Liver (tissue), 10 donors: ENCODE measurements at places on chromosomes 3 and 15. TPM values are rescaled to one million over a fixed set of nuclear protein-coding genes. Genes with fewer than 3 reads are reported as not detected.

DNA sequence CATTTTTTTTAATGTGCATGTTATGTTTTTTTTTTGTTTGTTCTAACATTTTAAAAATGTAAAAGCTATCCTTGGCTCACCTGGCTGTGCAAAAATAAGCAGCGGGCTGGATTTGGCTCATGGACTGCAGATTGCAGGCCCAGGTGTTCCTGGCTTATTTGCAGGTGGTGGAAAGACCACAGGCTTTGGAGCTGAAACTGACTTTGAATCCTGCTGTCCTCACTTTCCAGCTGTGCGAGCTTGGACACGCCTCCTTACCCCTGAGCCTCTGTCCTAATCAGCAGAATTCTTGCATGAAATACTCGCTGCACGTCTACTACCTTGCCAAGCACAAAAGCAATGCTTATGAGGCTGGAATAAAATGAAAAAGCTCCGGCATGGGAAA is 188.7 kb upstream of the TPM1 start:
- no peaks in the 10 kb centered on the region for H3K36me3 ChIP-seq
- peaks cover 6% of the 10 kb centered on the region for H3K4me1 ChIP-seq
- no peaks in the 10 kb centered on the region for H3K27me3 ChIP-seq

- H3K27ac ChIP-seq = no peak overlapping the region
- no peak overlapping the region for H3K4me3 ChIP-seq
- H3K4me1 ChIP-seq = no peaks in the 10 kb centered on the region
- no peaks in the 10 kb centered on the region for H3K27me3 ChIP-seq
These were observed 57.6 kb upstream of the ATP11B start for GRCh38 chr3:182735672-182736071.

DNA sequence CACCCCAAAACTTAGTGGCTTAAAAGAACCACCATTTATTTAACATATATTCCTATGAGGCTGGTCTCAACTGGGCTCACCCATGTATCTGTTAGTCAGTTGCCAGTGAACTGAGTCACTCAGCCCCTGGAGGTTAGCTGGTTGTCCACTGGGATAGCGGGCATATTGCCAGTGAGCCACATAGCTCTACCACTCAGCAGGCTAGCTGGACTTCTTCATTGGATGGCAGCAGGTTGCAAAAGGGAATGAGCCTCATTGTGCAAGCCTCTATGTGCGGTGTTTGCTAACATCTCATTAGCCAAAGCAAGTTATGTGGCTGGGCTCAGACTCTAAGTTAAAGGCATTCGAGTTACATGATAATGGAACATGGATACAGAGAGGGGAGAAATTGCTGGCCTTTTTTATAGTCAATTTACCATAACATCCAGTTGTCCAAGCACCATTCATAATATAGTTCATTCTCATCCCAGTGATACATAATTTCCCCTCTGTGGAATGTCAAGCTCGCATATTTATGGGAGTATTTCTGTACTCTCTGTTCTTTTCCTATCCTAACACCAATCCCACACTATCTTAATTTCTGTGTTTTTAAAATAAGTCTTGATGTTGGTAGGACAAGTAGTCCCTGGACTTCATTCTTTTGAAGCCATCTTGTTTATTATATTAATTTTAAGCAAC is 8.7 kb downstream of the BTD start:
- peaks cover 8% of the 10 kb centered on the region for H3K4me1 ChIP-seq
- DNase-seq = no peak
- no peaks in the 10 kb centered on the region for H3K36me3 ChIP-seq
- no peak overlapping the region for H3K4me3 ChIP-seq
- no peaks in the 10 kb centered on the region for H3K27me3 ChIP-seq

- DNase-seq = no peak
- no peak overlapping the region for H3K4me3 ChIP-seq
These were observed 207.1 kb downstream of the MEIS2 start for GRCh38 chr15:36893276-36893675.

DNA sequence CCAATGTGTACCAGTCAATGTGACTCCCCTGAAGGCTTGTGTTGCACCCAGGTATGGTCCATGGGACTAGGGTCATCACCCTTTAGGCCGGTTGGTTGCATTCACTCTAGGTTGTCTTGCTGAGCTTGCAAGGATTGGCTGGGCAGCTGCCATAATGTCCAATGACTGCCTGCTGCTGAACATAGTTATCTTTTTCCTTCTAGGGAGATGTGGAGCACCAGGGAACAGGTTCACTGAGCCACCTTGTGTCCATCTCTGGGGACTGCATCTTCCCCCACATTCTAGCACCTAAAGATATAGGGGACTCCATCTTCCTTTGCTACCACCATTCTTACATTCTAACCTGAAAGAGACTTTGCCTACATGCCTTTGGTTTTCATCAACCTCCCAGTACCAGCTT is 580.4 kb upstream of the TBL1XR1 start:
- H3K4me1 ChIP-seq = peaks cover 5% of the 10 kb centered on the region
- H3K27me3 ChIP-seq = no peaks in the 10 kb centered on the region
- no peaks in the 10 kb centered on the region for H3K36me3 ChIP-seq
- H3K4me3 ChIP-seq = no peak overlapping the region

DNA sequence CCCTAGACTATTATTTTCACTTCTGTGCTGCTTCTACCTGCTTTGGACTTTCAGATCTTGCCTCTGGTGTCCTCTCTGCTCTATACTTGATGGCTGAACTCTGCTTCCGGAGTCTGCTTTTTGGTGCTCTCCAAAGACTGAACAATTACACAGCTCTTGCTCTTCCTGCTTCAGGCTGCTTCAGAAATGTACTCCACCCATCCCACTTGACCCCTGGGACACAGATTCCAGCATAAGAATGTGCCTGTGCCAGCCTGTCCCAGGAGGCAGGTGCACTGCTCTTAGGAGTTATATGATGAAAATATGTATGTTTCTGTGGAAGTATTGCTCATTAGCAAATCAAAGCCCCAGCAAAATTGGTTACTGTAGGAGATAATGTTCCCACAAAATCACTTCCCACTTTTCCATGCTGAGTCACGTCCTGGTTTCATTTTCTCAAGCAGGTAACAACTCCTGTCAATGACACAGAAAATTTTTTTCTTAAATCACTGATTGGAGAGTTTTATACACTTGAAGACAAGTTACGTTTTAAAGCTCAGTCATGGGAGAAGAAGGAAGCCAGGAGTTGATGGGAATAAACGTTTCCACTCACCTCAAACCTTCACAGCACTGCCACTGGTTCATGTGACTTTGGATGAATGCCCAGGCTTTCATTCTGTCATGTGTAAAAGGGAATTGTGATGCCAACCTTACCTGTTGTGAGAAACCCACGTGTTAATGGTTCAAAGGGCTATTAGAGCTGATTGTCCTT is 239.4 kb upstream of the ZPLD1 start:
- no peak for DNase-seq
- peak overlapping the region; percentile 75 for H3K27ac ChIP-seq
- H3K27me3 ChIP-seq = no peaks in the 10 kb centered on the region
- peak overlapping the region; percentile 32 for H3K4me3 ChIP-seq
- no peaks in the 10 kb centered on the region for H3K36me3 ChIP-seq
- H3K4me1 ChIP-seq = no peaks in the 10 kb centered on the region

- no peak overlapping the region for H3K4me3 ChIP-seq
- no peak overlapping the region for H3K27ac ChIP-seq
- no peak for DNase-seq
- peaks cover 12% of the 10 kb centered on the region for H3K4me1 ChIP-seq
- no peaks in the 10 kb centered on the region for H3K27me3 ChIP-seq
These were observed 7.6 kb upstream of the ARHGEF26 start for GRCh38 chr3:154113609-154114008.

DNA sequence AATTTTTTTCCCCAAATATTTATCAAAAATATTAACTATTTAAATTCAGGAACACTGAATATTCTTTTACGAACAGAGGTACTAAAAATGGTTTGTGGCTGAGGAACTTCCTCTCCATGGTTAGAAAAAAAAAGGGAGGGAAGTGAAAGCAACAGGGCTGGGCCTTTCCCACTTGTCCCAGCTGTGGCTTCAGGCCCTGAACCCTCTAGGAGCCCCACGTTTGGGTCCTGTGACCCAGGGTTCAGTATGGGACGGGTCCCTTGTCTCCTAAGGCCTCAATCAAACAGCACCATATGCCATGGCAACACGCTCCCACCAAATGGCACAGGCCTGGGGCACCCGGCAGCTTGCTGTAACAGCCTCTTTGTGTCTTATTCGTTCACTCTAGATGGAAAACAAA is 32.4 kb downstream of the POC1A start:
- no peak overlapping the region for H3K4me3 ChIP-seq
- peak overlapping the region; percentile 6 for H3K27ac ChIP-seq
- H3K36me3 ChIP-seq = no peaks in the 10 kb centered on the region
- no peak for DNase-seq

- no peak overlapping the region for H3K4me3 ChIP-seq
- H3K36me3 ChIP-seq = no peaks in the 10 kb centered on the region
- peaks cover 3% of the 10 kb centered on the region for H3K4me1 ChIP-seq
- DNase-seq = no peak
These were observed 271.2 kb downstream of the FAM43A start for GRCh38 chr3:194956697-194957396.

DNA sequence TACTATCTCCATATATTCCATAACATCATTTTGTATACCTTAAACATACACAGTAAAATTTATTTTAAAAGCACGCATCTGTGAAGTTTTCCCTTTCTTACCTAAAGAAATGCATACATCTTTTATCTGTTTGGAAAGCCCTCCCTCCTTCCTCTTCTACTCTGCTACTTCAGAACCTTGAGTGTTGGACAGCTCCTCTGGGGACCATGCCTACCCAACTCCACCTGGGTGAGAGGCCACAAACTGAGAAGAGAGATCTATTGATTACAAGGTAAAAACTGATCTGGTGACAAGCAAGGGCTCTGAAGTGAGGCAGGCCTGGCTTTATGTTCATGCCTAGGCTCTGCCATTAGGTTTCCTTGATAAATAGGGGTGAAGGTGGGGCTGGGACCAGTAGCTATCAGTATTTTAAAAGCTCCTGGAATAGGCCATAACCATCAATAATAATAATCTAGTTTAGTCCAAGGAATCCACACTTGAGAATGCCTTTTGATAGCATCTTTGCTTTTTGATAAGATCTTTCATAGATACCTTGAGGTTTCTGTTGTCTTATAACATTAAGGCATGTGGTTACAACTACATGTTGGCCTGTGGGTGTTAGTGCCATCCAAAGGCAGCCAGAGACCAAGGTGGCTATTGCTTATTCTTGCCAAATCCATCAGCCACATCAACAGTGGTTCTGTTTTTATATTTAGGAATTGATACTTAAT is 148.8 kb downstream of the KCNMB2 start:
- no peak for DNase-seq
- no peak overlapping the region for H3K4me3 ChIP-seq

GRCh38 chr3:37475435-37475834 is 301.1 kb upstream of the LRRFIP2 start:
- no peaks in the 10 kb centered on the region for H3K27me3 ChIP-seq
- DNase-seq = no peak
- H3K27ac ChIP-seq = no peak overlapping the region
- no peaks in the 10 kb centered on the region for H3K36me3 ChIP-seq
- no peak overlapping the region for H3K4me3 ChIP-seq
- no peaks in the 10 kb centered on the region for H3K4me1 ChIP-seq

- H3K4me3 ChIP-seq = no peak overlapping the region
- H3K36me3 ChIP-seq = no peaks in the 10 kb centered on the region
- no peak for DNase-seq
- H3K4me1 ChIP-seq = no peaks in the 10 kb centered on the region
- H3K27me3 ChIP-seq = no peaks in the 10 kb centered on the region
These were observed 116.1 kb upstream of the KLHL25 start for GRCh38 chr15:85910834-85911233.

DNA sequence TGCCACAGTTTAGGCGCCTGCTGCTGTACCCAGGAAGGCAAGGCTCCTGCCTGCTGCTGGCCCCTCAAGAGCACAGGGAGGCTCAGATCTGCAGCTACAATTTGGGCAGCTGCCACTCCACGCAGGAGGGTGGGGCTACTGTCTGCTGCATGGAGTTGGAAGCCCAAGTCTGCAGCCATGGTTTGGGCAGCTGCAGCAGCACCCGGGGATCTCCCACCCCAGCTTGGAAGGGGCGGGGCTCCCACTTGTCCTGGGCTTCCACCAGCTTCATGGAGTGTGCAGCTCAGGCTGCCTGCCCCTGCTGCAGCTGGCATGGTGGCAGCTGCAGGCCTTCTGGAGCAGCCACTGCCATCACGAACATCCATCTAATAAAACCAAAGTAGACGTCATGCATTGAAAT is 512.9 kb downstream of the PYDC2 start:
- H3K4me3 ChIP-seq = no peak overlapping the region
- no peak overlapping the region for H3K27ac ChIP-seq
- H3K4me1 ChIP-seq = no peaks in the 10 kb centered on the region
- H3K27me3 ChIP-seq = no peaks in the 10 kb centered on the region

- H3K4me1 ChIP-seq = no peaks in the 10 kb centered on the region
These were observed 2.2 kb downstream of the INAFM2 start for GRCh38 chr15:40325700-40326099.

DNA sequence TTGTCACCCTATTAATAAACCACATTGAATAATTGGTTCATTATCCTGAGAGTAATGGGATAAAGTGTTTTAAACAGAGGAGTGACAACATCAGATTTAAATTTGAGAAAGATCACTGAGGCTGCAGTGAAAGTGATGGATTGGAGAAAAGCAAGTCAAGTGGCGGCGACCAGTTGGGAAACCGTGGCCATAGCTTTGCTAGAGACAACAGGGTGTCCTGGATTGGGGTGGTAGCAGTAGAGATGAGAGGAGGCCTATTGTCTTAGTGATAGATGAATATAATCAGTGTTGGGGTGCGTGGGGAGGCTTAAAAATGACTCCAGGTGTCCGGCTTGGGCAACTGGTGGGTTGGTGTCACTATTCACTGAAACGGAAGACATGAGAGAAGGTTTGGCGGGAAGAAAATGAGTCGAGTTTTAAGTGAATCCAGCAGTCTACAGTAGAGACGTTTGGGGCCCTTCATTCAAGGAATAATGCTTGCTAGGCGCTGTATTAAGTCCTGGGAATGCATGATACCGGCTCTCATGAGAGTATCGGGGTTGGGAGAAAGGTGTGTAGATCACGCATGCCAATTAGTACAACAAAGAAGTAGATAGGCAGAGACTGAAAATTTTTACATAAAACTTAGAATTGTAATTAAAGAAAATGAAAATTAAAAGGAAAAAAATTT is 819 bp downstream of the NEK4 start:
- no peak overlapping the region for H3K27ac ChIP-seq
- H3K4me1 ChIP-seq = peaks cover 38% of the 10 kb centered on the region
- peaks cover 28% of the 10 kb centered on the region for H3K36me3 ChIP-seq

DNA sequence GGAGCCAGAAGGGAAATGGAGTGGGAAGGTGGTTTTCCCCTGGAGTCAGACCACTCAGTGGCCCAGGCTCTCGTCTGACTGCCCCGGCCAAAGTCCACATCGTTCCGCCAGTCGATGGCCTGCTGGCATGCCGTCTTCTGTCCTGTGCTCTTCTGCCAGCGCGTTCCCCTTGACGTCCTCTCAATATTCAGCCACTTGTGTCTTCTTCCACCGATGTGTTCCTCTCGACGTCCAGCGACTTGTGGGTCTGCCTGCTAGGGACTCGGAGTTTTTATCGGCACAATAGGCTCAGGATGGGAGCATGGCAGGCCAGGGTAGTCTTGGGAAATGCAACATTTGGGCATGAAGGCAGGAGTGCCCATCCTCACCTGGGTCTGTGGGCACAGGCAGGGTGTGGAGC is 542.5 kb upstream of the LMCD1 start:
- DNase-seq = no peak
- H3K27me3 ChIP-seq = no peaks in the 10 kb centered on the region
- no peak overlapping the region for H3K4me3 ChIP-seq
- no peak overlapping the region for H3K27ac ChIP-seq
- H3K4me1 ChIP-seq = no peaks in the 10 kb centered on the region
- H3K36me3 ChIP-seq = no peaks in the 10 kb centered on the region

Gene MKRN3
- 0.59 TPM for total RNA-seq

Gene CCR9
- not detected for total RNA-seq

Gene CEMIP
- total RNA-seq = under 0.01 TPM

Gene GP9
- not detected for total RNA-seq

Gene ARGFX
- not detected for total RNA-seq

Gene CAV3
- not detected for total RNA-seq

Gene GLDN
- 0.50 TPM for total RNA-seq

Gene KLHL40
- not detected for total RNA-seq
